ENCODE measurements at places on chromosomes 11 and 22.

DNA sequence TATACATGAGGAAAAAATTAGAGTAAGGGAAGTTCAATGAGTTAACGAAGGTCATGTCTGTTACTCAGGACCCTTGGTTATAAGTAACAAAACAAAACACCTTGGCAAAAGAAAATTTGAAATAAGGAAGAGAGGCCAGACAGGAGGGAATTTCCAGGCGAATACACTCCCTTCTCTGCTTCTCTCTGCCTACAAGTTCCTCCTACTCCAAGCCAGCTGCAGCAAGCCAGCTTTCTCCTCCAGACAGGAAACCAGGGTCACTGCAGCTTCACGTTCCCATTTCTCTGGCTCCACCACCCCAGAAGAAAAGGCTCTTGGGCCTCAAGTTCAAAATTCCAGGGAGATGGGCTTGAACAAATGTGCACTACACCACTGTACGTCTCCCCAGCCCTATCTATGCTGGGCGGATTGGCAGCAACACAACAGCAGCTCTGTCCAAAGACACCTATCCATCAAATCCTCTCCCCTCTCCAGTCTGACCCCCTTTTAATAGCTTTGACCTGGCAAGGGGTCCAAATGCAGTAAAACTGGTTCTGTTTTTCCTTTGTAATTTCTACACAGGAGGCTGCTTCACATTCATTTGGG, 27.7 kb downstream of the SMCO4 start:
- no peak for DNase-seq

GRCh38 chr22:40224702-40225101, 47.0 kb downstream of the TNRC6B start:
- DNase-seq: peak; percentile 61

GRCh38 chr11:76756341-76756741, 26.8 kb upstream of the TSKU start:
- no peak for DNase-seq

DNA sequence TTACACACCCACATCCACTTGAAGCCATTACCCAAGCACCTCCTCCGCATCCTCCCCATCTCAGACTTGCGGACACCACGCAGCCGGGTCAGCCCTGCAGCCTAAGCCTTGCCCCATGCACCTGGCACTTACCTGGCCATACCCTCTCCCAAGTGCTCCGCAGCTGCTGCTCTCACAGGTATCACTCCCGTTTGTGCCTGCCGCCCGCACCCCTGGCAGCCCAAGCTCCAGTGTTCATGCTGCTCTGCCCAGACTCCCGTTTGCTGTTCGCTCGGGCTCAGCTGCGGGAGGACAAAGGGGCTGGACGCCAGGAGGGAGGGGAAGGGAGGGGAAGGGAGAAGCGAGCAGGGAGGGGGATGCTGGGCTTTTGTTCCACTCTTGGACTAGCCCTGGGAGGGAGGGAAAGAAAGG, at the start of gene KLHL35:
KLHL35 (minus strand) TSS at position 293 of the 411 bp plus-strand sequence. CDS start 2,574 bp downstream, outside the sequence.
- DNase-seq: no peak

GRCh38 chr11:24155792-24156191, 341.1 kb upstream of the LUZP2 start:
- DNase-seq: no peak

DNA sequence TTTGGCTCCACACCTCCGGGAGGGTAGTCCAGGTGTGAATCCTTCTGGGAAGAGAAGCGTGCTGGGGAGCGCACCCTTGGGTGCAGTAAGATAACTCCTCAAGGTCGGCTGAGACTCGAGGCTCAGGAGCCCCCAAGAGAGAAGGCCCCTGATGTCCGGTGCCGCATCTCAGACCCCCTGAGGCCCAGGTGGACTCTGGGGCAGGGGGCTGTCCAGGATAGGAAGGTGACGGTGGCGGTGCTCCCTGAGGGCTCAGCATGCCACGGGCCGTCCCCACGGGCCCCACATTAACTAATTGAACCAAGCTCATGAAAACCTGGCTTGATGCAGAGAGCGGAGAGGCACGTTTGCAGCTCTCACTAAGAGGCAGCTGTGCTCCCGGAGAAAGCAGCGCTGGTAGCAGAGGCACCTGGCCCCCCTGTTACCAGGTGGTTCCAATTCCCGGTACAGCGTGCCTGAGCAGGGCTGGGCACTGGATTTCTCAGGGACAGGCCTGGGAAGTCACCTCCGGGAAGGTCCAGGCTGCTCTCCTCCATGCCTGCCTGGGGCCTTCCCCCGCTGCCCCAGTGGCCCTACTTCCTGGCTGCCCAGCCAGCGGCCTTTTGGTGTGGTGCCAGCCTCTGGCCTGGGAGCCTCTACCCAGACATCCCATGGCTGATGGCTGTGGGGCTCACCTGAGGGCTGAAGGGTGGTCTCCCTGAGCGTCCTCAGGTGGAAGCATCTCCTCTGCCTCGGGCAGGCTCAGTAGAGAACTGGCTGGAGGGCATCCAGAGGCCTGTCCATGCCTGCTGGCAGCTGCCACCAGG, 1.1 kb downstream of the KCNQ1 start:
- DNase-seq: no peak

- no peak for DNase-seq
Measured at GRCh38 chr11:110425751-110426545, 3.8 kb upstream of the FDX1 start.

GRCh38 chr11:6357222-6357621, 33.1 kb upstream of the SMPD1 start:
- DNase-seq: peak; percentile 15

DNA sequence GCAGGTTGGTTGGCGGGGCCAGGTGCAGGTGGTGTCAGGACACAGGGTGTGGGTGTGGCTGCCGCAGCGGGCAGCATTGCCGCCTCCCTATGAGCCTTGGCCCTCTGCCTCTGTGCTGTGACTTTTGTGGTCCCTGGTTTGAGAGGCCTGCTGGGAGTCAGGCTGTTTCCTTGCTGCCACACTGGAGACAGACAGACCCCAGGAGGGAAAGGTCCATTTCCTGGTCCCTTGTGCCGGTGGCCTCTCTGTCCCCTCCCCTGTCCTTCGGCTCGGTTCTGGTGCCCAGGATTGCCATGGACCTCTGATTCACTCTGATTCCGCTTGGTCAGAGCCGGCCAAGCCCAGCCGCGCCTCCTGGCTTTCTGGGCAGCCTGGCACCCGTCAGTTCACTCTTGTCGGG, 196.9 kb downstream of the TBC1D22A start:
- no peak for DNase-seq

DNA sequence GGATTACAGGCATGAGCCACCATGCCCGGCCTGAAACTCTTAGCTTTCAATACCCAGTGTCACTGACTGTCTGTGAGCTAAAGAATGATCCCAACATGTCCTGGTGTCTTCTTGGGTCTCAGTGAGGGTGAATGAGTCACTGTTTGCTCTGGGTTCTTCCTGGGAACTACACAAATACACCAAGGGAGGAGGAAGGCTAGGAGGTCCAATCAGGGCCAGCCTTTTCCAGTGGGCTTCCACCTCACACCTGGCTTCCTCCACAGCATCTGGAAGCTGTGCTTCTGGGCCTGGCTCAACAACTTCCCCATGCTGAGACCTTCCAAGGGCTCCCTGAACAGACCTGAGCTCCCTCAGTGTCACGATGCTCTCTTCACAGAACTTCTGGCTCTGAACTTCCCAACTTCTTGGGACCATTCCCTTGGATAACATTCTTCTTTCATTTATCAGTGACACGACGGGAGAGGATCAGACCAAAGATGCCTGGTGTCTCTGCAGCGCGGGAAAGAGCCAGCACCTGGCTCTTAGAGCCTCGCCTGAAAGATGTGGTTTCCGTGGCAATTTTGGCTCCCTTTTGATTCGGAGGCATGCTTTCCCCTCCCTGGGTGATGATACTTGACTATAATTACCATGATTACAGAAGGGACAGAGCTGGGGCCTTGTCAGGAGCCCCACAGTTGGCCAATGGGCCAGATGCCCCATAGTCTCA, 22.3 kb upstream of the CHRM4 start:
- DNase-seq: no peak

- DNase-seq: no peak
Measured at GRCh38 chr11:131240421-131240820, 130.0 kb upstream of the NTM start.

GRCh38 chr11:75541193-75542087, 15.7 kb upstream of the GDPD5 start:
- no peak for DNase-seq

GRCh38 chr11:64647019-64647779, 56.2 kb downstream of the SLC22A12 start:
- no peak for DNase-seq

- peak; percentile 38 for DNase-seq
Measured at GRCh38 chr11:14499178-14499559, 442 bp downstream of the COPB1 start.

DNA sequence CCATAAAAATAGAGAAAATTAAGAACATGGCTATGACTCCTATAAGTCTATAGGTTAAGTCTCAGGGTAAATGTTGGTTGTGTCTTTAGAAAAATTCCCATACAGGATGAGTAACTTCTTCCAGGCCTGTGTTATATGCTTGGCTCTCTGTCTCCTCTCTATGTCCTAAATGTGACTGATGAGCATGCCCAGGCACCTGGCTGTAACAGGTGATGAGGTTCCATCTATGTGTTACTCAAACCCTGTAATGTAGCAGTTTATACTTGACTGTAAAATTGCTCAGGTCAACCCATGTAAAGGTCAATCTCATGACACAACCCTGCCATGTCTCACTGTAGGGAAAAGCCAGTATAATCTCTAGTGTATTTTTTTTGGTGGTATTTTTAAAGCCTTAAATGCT, 69.5 kb downstream of the PARVA start:
- no peak for DNase-seq

DNA sequence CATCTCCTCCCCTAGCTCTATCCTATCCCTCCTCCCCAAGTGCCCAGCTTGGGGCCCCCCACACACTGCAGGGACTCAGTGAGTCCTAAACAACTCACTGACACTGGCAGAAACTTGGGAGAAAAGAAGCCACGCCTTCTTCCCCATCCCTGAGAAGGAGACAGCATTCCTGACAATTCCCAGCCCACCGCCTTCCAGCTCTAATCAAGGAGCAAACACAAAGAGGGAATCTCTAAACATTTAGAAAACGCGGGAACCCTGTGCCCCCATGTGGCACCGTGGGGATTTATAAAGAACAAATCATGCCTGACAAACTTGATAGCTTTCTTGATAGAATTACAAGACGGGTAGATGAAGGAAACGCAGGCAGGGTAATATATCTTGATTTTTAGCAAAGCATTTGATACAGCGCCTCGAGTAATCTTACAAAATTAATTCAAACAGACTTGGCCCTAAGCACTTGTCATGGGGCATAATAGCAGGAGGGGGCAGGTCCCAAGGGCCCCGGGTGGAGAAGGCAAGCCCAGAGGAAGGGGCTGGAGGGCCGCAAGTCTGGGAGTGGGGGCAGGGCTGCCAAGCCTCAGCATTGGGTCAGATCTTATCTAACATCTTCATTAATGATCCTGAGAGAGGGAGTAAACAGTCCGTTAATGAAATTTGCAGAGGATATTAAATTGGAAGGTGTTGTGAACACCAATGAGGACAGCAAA, 4.5 kb downstream of the CHST1 start:
- DNase-seq: no peak

DNA sequence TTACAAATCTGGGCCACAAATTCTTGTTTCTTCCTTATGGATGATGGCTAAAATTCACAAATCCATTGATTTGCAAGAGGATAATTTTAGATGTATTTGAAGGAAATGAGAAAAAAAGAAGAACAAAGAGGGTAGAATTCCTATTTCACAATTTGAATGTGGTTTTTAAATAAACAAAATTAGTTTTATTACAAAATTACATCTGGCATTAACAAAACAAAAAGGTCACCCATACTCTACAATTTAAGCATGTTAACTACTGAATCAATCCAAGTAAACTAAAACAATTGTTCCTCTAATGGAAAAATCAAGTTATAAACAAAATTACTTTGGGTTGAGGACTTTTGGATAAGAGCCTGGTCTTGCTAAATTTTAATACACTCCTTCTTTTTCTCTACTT, 242.0 kb downstream of the METTL15 start:
- no peak for DNase-seq

- DNase-seq: no peak
Measured at GRCh38 chr11:111528557-111528956, 12.0 kb upstream of the LAYN start.

DNA sequence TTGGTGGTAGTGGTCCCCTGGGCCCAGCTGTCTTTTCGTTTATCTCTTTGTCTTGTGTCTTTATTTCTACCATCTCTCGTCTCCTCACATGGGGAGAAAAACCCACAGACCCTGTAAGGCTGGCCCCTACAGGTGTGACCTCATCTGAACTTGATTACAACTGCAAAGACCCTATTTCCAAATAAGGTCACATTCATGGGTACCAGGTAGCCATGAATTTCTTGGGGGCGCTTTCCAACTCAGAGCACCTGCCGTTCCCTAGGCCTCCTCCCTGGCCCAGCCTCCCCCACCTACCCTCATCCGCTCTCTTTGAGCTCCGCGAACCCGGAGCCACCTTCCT, 14.0 kb upstream of the RRP7A start:
- DNase-seq: no peak

DNA sequence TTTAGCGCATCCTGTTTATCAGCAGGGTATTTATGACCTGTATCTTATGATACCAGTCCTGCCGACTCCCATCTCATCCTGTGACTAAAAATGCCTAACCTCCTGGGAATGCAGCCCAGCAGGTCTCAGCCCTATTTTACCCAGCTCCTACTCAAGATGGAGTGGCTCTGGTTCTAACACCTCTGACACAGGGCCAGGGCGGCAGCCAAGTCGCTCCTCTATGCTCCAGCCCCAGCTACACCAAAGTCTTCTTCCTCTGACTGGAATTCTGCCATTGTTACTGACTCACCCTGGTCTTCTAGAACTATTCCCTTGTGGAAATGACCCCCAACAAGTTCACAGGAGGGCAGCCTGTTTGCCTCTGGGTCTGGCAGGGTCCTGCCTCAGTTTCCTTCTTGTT, 7.9 kb upstream of the C1QTNF6 start:
- no peak for DNase-seq

- DNase-seq: no peak
Measured at GRCh38 chr11:111976767-111977145, 39.6 kb downstream of the DIXDC1 start.

GRCh38 chr22:24112188-24112587, 69.1 kb upstream of the SUSD2 start:
- DNase-seq: no peak

- no peak for DNase-seq
Measured at GRCh38 chr11:126172596-126173038, 38.8 kb downstream of the RPUSD4 start.

DNA sequence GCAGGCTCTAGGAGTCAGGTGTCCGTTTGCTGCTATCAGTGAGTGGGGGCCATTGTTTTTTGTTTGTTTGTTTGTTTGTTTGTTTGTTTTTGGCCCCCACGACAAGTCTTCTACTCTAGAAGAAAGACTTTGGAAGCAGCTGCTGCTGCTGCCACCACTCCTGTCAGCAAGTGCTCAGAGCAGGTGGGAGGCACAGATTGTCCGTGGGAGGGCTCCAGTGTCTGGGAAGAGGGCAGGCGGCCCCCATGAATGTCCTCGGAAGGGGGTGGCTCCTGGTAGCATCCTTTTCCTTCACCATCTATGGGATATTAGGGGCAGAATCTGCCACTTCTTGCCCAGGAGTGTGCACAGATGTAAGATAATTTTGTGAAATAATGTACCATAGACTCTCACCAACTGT, 37.8 kb upstream of the YWHAH start:
- DNase-seq: no peak

- no peak for DNase-seq
Measured at GRCh38 chr11:119167933-119168332, 592 bp upstream of the NLRX1 start.

- no peak for DNase-seq
Measured at GRCh38 chr22:45262195-45262930, 21.7 kb upstream of the KIAA0930 start.
